ENCODE measurements at places on chromosomes 7 and 10.

DNA sequence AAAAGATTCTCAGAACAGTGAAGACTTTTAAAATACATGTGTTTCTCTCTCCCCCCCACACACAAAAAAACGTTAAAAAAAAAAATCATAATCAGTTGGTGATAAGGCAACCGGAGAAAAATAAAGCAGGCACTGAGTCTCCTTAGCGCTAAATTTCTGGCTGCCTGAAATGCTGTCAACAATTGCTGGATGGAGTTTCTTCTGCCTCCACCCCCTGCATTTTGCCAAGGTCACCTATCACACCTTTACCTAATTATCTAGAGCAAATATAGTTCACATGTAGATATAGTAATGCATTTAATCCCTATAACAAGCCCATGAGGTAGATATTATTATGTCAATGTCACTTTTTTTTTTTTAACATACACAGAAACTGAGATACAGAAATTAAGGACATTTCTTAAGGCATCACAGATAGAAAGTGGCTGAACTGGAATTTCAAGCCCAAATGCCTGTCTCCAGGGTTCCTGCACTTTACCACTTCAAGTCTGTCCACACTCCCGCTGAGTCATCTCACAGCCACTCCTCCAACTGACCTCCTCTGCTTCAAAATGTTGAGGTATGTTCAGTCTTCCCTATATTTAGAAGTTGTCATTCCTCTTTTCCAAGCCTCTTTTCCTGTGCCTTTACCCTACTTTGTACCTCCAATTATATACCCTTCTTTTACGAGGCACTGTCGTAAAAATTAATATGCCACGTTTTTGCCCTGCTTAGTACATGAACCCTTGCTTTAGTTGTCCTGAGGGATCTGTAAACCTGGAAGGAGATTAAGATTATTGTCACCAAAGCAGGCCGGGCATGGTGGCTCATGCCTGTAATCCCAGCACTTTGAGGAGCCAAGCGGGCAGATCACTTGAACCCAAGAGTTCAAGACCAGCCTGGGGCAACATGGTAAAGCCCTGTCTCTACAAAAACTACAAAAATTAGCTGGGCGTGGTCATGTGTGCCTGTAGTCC is 72.8 kb upstream of the MPP7 start:
- DNase-seq: peak; percentile 24

GRCh38 chr10:122281018-122281626 is 10.0 kb downstream of the BTBD16 start:
- no peak for DNase-seq

DNA sequence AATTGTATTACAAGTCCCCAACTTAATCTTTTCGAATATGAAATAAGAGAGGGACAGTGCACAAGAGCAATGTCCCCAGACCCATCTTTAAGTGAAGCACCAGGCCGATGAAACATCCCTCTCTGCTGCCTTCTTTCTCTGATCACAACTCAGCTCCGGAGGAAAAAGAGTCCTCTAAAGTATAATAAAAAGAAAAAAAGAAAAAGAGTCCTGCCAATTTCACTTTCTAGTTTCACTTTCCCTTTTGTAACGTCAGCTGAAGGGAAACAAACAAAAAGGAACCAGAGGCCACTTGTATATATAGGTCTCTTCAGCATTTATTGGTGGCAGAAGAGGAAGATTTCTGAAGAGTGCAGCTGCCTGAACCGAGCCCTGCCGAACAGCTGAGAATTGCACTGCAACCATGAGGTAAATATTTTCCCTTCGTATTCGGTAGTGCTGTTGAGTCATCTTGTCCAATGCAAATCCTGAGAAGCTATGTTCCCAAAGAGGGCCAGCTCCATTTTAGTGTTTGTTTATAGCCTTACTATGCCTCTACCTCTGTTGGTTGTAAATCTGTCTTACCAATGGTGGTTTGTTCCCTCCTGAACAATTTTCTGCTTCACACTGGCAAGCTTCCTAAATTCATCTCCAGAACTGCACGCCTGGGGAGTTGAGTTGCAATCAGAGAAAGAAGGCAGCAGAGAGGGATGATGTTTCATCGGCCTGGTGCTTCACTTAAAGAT is at the start of gene IFIT2:
IFIT2 (plus strand) TSS at position 326 of the 725 bp plus-strand sequence; CDS start at position 404, 78 bp downstream.
- peak; percentile 57 for DNase-seq

DNA sequence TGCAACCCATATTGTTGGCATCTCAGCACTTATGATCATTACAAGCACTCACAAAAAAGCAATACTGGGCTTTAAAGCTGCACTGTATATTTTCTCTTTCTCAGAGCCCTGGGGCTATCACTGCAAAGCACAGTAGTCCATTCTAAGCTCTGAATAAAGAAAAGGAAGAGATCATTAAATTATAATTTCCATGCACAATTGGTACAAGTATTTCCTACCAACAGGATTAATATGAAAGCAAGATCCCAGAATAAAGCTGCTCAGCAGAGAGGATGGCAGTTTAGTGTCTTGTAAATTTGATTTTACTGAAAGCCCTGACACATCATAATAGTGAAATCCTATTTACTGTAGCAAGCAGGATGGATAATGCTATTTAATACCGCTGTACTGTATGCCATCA is 205.3 kb downstream of the CHCHD3 start:
- DNase-seq: no peak

DNA sequence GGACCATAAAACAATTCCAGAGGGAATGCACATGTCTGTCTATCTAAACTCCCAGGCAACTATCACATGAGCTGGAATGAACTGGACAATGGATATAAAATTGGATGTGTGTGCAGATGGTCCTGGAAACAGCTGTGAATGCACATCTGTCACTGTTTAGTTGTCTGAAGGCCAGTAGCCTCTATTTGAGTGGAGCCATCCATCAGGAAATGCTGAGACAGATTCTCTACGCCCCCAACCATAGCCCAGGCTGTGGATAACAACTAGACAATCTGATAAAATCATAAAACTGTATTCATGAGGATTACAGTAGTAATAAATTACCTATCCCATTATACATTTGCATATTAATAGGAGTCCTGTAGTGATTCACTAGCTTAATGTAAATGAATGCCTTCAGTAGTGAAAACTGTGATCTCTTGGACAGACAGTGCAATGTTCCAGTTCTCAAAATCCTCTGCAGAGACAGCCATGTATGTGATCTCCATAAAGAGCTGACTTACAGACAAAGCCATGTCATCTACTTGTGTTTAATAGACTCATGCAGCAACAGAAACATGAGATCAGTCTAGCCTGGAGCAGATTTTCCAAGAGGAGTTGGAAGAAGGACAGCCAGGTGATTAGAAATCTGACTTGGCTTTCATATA is 907.6 kb downstream of the KCNMA1 start:
- no peak for DNase-seq

GRCh38 chr7:47087866-47088265 is 494.0 kb downstream of the TNS3 start:
- DNase-seq: no peak

GRCh38 chr7:87767827-87768226 is 108.3 kb downstream of the SLC25A40 start:
- DNase-seq: no peak

DNA sequence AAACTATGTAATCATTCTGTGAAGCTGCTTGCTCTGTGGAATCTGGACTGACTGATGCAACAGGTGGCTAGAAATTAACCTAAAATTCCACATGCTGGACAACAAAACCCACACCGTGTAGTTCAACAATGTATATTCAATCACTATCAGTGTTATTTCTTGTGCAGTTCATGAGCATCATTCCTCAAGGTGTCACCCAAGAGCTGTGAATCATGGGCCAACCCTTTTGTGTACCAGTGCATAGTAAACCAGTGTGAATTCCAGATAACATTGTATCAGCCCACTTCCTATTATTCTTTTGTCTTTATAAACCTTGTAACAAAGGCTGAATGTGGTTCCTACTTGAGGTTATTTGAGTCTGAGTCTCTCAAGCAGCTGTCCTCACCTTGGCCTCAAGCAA is 905.2 kb upstream of the ZNF722 start:
- no peak for DNase-seq

DNA sequence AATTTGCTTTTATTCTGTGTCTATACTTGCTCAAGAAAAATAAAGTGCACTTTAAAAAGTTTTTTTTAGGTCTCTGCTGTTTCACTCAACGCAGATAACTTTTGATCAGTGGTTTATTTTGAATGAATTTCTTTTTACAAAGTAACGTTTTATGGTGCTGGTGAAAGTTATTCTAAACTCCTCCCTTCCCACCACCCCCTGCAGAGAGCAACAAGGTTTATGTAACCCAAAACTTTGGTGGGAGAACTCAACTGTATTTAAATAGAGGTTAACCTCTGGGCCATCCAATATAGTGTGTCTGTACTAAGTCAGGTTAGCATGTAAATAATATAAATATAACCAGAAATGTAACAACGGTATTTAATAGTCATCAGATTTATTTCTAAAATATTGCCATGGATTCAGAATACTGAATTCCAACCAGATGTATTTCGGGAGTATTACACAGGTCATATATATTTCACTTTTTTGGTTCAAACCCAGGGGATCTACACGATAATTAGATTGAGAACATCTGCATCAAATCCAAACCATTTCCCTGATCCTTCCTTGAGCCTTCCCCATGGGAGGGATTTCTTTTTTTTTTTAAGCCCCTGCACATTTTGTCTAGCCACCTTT is 3.9 kb upstream of the CUX1 start:
- no peak for DNase-seq

- no peak for DNase-seq
These were observed 122.5 kb upstream of the C1QL3 start for GRCh38 chr10:16644146-16644545.

DNA sequence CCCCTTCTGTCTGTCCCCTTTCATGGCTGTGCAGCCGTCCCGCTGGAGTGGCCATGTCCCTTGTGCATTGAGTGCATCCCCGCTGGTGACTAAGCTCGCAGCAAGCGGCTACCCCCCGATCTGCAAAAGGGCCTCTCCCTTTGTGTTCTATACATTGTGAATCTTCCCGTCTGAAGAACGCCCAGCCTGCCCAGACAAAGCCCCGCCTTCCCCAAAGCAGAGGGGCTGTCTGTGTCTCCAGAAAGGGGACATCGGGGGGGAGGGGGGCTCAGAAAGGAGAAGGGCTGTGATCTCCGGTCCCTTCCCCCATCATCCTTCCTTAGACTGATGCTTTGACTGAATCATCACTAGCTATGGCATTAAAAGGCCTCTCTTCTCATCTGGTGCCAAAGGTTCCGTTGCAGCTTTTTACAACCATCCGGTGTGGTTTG is 11.9 kb downstream of the NPTX2 start:
- no peak for DNase-seq

DNA sequence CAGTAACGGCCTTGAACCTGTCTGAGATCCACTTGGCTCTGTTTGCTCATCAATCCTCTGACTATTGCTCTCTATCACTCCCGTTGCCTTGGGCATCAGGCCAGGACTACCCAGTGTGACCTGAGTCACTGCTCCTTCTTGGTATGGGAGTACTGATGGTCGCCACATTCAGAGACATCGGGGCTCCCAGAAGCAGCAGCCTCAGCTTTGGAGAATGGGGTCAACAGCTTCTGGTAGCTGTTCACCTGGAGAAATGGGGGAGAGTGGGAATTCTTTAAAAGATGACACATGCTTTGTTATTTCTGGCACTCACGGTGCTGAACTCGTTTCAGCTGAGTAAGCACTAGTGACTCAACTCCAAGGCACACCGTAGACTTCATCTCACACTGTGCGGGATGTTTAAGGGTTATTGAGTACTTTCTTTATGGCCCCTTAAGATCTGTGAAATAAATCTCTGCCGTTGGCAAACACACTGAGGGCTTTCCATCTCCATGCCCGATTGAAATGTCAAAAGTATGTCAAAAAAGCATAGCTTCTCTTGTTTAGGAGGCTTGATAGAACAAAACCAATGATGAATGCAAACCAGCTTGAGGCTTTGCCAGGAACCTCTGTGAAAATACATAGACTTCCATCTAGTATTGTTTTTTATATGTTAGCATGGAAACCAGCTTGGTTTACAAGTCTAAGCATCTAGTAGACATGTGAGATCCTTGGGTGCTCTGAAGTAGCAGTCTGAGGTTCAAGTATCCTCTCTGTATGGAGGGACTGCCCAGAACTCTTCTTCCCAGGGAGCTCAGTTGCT is 333.1 kb downstream of the CXCL12 start:
- DNase-seq: no peak

- no peak for DNase-seq
These were observed 30.3 kb downstream of the PIK3CG start for GRCh38 chr7:106895246-106895864.

DNA sequence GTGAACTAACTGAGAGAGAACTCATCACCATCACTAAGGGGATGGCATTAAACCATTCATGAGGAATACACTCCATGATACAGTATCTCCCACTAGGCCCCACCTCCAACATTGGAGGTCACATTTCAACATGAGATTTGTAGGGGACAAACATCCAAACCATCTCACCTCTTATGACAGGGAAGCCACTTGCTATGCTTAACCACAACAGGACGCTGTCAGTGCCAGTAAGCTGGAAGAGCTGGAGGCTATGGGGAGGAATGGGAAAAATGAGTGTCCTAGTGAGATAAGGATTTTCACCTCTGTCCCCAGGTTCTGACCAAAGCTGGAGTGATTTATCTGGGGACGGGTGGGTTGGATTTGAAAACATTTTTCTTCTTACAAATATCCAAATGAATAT is 17.6 kb downstream of the PLCE1 start:
- no peak for DNase-seq

- DNase-seq: no peak
These were observed 178.6 kb upstream of the GALNT17 start for GRCh38 chr7:70953331-70953741.

GRCh38 chr10:15436696-15437095 is 65.6 kb upstream of the FAM171A1 start:
- DNase-seq: no peak

DNA sequence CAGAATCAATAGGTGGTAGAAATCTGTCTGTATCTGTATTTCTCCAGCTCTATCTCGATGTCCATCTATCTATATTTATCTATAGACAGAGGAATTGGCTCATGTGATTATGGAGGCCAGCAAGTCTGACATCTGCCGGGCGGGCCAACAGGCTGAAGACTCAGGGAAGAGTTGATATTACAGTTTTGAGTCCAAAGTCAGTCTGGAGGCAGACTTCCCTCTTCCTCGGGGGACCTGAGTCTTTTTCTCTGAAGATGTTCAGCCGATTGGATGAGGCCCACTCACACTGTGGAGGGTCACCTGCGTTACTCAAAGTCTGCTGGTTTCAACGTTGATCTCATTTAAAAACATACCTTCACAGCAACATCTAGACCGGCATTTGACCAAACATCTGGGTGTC is 98.7 kb downstream of the RAMP3 start:
- no peak for DNase-seq

- no peak for DNase-seq
These were observed 298.5 kb downstream of the ELMO1 start for GRCh38 chr7:37150180-37150579.

DNA sequence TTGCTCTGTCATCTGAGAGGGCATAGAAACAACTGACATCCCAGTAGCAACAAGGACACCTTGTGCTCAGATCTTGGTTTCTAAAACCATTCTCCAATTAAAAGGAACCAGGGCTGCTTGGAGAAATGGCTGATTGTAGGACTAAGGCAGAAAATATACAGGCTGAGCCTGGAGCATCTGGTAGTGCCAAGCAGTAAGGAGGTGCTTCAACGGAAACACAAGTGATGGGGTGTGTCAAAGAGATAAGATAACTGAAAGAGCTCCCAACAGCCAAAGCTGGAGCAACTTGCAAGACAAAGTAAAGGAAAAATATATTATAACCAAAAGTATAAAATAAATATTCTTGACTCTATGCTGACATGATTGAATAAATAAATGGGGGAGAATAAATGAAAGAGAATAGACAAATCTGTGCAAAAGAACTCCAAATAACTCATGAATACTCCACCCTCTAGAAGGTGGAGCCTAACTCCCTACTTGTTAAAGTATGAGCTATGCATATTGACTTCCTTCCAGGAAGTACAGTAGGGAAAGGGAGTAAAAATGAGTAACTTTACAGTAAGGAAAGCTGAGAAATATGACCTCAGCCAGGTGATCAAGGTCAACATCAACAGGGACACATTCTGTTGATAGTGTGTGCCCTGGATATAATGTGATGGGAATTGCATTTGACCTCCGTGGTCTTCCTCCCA is 162.4 kb downstream of the NOC3L start:
- no peak for DNase-seq

Data from uterus (tissue), 4 donors.